ENCODE measurements at places on chromosomes 6 and 20.
A peak's percentile ranks its signal among the peaks of the same experiment; 100 is the strongest.

DNA sequence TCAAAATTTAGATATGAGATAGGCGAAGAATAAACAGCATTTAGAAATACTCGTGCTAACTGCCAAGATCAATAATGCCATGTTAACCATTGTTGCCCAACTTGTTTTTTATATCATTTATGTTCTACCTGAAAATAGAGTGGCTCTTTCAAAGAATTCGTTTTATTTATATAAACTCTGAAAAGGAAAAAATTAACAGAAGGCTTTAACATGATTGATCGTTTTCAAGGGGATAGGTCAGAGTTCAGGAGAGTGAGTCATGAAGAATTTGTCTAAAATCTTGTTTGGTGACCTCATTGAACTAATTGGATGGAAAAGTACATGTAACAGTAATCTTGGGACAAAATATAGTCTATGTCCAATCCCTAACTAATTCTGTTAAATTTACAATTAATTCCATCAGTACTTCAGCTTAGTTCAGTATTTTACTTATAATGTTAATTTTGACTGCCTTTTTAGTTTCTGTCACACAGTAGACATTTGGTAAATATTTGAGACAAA lies 11.1 kb upstream of the ELOVL2 start:
- DNase-seq, result no peak

- DNase-seq, result no peak
Measured at GRCh38 chr6:87798393-87799278, 96.6 kb upstream of the AKIRIN2 start.

GRCh38 chr6:29764422-29765196 lies 41.4 kb downstream of the HLA-F start:
- no peak for DNase-seq

DNA sequence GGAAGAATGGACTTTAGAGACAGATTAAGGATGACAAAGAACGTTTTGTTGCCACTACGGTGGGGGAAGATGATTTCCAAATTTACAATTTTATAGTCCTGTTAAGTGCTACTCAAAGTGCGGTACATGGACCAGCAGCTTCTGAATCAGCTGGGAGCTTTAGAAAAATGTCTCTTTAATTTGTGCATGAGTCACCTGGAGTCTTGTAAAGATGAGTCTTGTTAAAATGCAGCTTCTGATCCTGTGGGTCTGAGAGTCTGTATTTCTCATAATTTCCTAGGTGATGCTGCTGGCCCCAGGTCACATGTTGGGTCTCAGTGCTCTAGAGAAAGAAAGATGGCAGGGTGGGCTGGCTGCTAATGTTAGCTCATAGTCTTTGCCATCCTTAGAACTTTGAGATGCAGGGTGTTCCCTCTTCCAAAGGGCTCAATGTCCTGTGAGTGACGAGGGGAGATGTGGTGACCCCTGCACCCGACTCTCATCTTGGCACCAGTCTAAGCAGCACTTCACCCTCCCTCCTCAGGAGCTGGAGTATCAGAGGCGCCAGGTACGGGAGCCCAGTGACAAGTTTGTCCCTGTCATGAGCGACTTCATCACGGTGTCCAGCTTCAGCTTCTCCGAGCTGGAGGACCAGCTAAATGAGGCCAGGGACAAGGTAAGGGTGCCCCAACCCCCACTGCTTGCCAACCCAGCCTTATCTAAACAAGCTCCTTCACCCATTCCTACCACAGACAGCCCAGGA lies 34.5 kb downstream of the MOCS1 start:
- no peak for DNase-seq

- no peak for DNase-seq
Measured at GRCh38 chr20:433300-433975, 25.3 kb downstream of the RBCK1 start.

GRCh38 chr6:89749918-89750317 lies 69.7 kb downstream of the MDN1 start:
- no peak for DNase-seq

- DNase-seq, result no peak
Measured at GRCh38 chr6:31614075-31614619, 887 bp upstream of the AIF1 start.

- peak; percentile 84 for DNase-seq
Measured at GRCh38 chr6:48826901-48827701, 636.0 kb downstream of the MMUT start.

- no peak for DNase-seq
Measured at GRCh38 chr6:158565482-158566040, 5.7 kb downstream of the TMEM181 start.

- DNase-seq, result no peak
Measured at GRCh38 chr6:121780325-121781321, 345.2 kb downstream of the GJA1 start.

DNA sequence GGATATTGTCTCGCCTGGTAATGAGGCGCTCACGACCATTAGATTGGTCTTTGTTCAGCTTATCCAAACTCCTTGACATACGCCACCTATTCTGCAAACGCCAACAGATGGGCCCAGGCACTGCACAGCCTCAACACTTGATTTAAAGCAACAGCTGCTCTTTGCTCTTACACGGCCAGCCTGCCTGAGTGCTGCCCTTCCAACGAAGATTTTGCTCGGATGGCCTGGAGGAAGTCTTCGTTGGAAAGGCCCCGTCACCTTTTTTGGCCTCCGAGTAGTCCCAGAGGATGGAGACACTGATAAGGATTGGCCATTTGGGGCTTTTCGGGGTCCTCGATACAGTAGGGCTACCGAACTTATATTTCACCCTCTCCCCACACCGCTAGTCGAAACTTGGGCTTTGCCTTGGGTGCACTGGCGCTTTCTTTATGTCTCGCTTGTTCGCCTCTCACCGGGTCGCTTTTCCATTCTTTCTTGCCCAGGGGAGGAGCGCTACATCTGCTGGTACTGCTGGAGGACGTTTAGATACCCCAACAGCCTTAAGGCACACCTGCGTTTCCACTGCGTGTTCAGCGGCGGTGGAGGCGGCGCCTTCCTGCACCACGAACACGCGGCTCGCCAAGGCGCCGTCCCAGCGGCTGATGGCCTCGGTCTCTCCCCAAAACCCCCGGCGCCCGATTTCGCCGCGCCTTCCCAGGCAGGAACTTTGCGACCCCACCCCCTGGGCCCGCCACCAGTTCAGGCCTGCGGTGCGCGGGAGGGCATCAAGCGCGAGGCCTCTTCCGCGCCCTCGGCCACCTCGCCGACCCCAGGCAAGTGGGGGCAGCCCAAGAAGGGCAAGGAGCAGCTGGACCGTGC lies 6.1 kb downstream of the PRDM13 start:
- DNase-seq, result no peak

DNA sequence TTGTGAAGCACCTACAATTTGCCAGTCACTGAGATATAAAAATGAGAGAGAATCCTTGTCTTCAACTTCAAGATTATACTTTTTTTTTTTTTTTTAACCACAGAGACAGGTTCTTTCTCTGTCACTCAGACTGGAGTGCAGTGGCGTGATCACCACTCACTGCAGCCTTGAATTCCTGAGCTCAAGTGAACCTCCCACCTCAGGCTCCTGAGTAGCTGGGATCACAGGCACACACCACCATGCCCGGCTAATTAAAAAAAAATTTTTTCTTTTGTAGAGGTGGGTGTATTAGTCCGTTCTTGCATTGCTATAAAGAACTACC lies 51.6 kb upstream of the PMEPA1 start:
- DNase-seq, result no peak

- DNase-seq, result no peak
Measured at GRCh38 chr20:1001911-1002681, at the start of gene RSPO4. Gene RSPO4 (minus strand): TSS chr20:1002311. CDS start chr20:1002164, 147 bp downstream.

- no peak for DNase-seq
Measured at GRCh38 chr6:98775205-98775604, 59.2 kb upstream of the POU3F2 start.

DNA sequence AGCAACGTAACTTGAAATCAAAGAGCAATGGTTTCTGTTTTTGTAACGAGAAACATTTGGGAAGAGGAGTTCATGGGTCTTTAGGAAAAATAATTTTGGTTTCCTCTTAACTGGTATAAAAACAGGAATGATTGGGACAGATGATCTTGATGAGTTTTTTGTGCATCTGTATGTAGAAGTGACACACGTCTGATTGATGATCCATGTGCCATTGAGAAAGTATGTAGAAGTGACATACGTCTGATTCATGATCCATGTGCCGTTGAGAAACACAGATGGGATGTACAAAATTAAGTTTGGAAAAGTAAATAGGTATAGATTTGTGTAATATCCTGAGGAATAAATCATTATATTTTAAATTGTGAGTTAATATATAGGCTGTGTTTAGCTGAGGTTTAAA lies 2.1 kb downstream of the KIAA1586 start:
- no peak for DNase-seq

DNA sequence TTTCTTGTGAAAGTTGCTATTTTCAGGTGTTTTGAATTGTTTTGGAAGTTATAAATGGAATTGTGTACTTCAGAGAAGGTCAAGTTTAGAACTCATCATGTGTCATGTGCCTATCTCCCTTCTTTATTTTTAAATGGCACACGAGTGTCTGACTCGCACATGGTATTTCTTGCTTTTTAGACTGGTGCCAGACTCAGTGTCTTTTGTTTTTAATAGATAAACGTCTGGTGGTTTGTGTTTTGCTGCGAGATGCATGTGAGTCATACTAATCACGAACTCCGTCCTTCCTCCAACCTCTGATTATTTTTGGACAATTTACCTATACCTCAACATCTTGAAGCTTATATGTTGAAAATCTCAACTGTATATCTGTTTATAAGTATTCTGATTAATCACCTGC lies 292.1 kb downstream of the CDKAL1 start:
- no peak for DNase-seq

DNA sequence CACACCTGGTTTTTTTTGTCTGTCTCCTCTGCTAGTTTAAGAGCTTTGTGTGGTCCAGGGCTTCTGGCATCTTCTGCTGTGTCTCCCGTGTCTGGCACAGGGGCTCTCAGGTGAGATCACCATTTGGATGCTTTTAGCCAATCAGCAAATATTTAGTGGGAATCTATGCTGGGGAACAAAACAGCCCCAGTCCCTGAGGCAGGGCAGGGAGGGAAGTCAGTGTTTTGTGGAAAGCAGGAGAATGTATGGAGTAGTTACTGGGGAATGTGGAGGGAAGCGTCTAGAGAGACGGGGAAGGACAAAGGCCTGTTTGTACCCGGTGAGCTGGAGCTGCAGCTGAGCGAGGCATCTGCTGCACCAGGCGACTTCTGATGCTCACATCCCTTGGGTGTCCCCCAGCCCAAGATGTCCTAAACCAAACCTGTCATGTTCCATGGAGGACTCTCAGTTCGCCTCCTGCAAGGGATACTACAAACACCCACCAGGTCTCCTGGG lies 49.3 kb upstream of the NNAT start:
- no peak for DNase-seq

GRCh38 chr6:124868481-124868880 lies 93.8 kb upstream of the RNF217 start:
- DNase-seq, result no peak

DNA sequence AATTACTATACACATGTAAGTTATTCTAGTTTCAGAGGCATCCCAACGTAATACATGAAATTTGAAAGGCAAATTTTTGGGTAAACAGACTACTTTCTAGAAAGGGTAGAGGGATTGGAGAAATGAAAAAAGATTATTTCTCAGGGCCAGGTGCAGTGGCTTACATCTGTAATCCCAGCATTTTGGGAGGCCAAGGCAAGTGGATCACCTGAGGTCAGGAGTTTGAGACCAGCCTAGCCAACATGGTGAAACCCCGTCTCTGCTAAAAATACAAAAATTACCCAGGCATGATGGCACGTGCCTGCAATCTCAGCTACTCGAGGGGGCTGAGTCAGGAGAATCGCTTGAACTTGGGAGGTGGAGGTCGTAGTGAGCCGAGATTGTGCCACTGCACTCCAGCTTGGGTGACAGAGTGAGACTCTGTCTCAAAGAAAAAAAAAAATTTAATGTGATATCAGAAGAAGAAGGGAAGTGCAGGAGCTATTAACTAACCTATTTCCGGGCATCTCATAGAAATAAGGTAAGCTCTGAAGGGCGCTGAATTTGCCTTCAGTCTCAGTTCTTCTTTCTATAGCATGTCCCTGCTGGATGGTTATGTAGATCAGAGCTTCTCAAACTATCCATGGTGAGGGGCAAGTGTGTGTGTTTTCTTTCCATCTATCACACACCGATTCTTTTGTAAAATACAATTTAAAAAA lies 100.3 kb upstream of the MTHFD1L start:
- DNase-seq, result no peak

GRCh38 chr6:139577763-139578604 lies 203.5 kb upstream of the CITED2 start:
- DNase-seq, result peak; percentile 22

DNA sequence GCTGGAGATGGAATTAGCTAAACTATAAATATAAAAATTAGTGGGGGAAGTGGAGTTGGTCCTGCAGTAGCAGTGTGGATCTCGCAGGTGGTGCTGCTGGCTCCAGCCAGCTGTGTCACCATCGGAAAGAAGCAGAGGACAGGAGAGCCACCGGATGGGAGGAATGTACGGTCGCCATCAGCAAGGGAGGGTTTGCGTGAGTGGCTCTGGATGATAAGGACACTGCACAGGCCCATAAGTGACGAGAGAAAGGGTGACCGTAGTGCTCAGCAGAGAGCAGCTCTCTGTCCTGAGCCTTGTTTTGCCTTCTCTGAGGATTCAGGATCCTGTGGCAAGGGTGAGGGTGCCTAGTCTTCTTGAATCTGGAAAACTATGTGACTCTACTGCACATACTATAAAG lies 378.7 kb downstream of the ZFAND3 start:
- DNase-seq, result no peak

- DNase-seq, result no peak
Measured at GRCh38 chr6:139133262-139134063, 1.4 kb upstream of the HECA start.

DNA sequence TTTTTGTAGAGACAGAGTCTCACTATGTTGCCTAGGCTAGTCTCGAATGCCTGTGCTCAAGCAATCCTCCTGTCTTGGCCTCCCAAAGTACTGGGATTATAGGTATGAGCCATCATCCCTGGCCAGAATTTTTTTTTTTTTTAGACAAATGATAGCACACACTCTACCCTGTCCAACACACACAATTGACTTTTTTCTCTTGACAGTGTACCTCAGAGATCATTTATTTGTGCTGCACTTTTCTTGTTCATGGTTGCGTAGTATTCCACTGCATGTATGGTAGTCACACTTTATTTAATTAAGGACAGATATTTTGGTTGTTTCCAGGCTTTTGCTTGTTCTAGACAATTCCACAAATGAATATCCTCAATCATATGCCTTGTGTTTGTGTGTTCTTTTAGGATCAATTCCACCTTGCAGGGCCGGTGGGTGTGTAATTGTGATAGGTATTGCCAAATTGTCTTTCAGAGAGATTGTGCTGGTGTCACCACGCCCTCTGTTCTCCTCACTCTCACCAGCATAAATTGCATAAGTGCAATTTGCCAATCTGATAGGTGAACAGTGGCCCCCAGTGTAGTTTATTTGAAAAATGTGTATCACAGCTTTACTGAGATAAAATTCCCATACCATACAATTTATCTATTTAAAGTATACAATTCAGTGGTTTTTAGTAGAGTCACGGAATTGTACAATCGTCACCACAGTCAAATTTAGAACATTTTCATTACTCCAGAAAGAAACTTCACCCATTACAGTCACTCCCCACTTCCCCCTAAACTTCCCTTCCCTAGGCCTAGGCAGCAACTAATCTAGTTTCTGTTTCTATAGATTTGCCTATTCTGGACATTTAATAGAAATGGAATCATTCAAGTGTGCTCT lies 20.1 kb downstream of the SRC start:
- no peak for DNase-seq

GRCh38 chr20:1337441-1337840 lies 8.5 kb upstream of the SDCBP2 start:
- DNase-seq, result no peak

- no peak for DNase-seq
Measured at GRCh38 chr6:167512696-167513375, 187.9 kb downstream of the TTLL2 start.

GRCh38 chr6:44074439-44074812 lies 52.8 kb downstream of the MRPL14 start:
- no peak for DNase-seq

GRCh38 chr6:130912434-130912833 lies 85.2 kb downstream of the SMLR1 start:
- DNase-seq, result no peak
